Stimulated activated CD8-positive, alpha-beta memory T cell treated with anti-CD3 and anti-CD28 coated beads, Interleukin-15, amount 100 ng/mL, for 4 hours (primary cell): ENCODE measurements at places on chromosomes 13 and 19.

- no peak for DNase-seq
These were observed 45.7 kb downstream of the ZC3H13 start for GRCh38 chr13:46006688-46007452.

DNA sequence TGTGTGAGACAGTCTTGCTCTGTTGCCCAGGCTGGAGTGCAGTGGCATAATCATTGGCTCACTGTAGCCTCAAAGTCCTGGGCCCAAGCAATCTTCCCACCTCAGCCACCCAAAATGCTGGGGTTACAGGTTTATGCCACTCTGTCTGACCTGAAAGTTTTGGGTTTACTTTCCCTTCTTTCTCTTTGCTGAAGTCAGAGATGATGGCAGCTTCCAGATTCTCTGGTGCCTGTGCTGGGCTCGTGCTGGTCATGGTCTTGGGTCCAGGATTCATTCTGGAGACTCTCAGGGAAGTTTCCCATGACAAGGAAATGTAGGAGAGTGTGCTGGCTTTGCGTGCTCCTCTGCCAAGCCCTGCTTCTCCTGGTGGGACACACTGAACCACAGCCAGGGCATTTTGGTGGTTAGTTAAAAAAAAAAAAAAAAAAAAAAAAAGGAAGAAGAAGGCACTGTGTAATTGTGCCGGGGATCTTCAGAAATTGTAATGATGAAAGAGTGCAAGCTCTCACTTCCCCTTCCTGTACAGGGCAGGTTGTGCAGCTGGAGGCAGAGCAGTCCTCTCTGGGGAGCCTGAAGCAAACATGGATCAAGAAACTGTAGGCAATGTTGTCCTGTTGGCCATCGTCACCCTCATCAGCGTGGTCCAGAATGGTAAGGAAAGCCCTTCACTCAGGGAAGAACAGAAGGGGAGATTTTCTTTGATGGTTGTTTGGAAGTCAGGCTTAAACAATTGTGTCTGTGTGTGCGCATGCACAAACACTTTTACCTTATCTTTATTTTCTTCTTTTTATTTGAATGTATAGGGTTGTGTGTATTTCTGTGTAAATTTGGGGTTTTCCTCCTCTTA, at the start of gene ALOX5AP:
ALOX5AP (plus strand) TSS at position 519 of the 847 bp plus-strand sequence; CDS start at position 582, 63 bp downstream.
- no peak for DNase-seq

DNA sequence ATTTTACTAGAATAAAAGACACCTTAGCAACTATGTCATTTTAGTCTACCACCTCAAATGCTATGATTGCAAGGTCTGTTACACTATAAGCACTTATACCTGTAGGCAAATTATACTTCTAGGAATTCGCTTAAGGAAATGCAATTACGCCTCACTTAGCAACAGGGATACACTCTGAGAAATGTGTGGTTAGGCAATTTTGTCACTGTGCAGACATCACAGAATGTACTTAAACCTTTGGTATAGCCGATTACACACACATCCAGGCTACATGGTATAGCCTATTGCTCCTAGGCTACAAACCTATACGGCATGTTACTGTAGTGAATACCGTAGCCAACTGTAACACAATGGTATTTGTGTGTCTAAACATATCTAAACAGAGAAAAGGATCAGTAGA, 30.0 kb upstream of the ZNF573 start:
- DNase-seq: no peak

GRCh38 chr13:98285317-98285716, 108.2 kb upstream of the RNF113B start:
- no peak for DNase-seq

- no peak for DNase-seq
These were observed 12.0 kb upstream of the TNFSF11 start for GRCh38 chr13:42561752-42562467.

DNA sequence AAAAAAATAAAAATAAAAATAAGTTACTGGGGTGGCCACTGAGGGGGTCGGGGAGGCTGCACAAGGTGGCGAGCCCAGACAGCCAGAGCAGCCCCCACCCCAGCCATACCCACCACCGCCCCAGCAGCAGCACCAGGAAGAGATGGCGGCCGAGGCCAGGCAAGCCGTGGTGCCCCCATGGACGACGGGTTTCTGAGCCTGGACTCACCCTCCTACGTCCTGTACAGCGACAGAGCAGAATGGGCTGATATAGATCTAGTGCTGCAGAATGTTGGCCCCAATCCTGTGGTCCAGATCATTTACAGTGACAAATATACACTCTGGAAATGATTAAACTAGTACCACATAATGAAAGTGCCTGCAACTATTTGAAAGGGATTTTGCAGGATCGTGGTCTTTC, 71.6 kb upstream of the ZDHHC20 start:
- no peak for DNase-seq

DNA sequence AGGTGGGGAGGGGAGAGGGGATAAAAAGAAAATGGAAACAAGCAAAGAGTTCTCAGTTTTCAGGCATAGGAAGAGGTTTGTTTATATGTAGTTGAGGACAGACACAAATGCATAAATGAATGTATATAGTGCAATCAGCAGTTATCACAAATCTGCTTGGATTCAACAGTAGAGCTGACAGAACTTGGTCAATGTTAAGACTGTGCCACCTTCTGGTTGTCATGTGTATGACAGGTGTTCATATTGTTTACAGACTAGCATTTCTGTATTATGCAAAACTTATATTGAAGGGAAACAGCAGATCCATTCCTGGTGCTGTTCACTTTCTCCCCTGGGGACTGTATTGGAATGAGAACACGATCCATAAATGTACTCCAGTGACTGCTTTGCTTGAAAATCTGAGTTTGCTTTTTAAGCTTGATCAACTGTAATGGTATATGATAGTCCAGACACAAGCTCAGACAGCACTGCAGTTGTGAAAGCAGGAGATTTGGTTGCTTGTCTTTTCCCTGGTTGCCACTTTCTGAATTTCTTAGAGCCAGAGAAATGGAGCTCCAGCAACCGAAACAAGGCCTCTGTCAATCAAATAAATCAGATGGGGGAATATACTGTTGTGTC, 319.5 kb upstream of the OBI1 start:
- DNase-seq: no peak

- DNase-seq: no peak
These were observed 73.0 kb downstream of the MAP4K1 start for GRCh38 chr19:38544569-38545315.
